Lower leg skin (tissue), 4 donors: ENCODE measurements at places on chromosomes 5 and 9. TPM values are rescaled to one million over a fixed set of nuclear protein-coding genes. Genes with fewer than 3 reads are reported as not detected.
A peak's percentile ranks its signal among the peaks of the same experiment; 100 is the strongest.

GRCh38 chr5:96297290-96297689, 135.8 kb downstream of the PCSK1 start:
- DNase-seq, result no peak

C9 gene
- total RNA-seq, result not detected

DNA sequence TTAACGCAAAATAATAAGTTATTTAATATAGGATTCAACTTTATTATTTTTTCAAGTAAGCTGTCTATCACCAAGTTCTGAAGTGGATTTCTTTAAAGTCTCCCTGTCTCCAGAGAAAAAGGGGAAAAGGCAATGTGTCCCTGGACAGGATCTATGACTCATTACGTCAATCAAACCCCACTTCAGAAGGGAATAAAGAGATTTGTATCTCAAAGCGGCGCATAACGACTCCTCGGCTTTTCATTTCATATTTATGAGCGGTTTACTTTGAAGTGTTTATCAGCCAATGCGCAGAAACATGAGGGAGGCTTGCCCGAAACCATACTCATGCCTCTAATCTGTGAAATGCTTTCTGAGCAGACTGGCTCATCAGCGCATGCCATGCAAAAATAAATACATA, 938.6 kb upstream of the WWC1 start:
- no peak for DNase-seq

PCDH12 gene
- 1.5 TPM for total RNA-seq

LPAR1 gene
- 21.9 TPM for total RNA-seq

GRCh38 chr9:35923927-35924763, 14.9 kb downstream of the SPAAR start:
- DNase-seq, result no peak

DNA sequence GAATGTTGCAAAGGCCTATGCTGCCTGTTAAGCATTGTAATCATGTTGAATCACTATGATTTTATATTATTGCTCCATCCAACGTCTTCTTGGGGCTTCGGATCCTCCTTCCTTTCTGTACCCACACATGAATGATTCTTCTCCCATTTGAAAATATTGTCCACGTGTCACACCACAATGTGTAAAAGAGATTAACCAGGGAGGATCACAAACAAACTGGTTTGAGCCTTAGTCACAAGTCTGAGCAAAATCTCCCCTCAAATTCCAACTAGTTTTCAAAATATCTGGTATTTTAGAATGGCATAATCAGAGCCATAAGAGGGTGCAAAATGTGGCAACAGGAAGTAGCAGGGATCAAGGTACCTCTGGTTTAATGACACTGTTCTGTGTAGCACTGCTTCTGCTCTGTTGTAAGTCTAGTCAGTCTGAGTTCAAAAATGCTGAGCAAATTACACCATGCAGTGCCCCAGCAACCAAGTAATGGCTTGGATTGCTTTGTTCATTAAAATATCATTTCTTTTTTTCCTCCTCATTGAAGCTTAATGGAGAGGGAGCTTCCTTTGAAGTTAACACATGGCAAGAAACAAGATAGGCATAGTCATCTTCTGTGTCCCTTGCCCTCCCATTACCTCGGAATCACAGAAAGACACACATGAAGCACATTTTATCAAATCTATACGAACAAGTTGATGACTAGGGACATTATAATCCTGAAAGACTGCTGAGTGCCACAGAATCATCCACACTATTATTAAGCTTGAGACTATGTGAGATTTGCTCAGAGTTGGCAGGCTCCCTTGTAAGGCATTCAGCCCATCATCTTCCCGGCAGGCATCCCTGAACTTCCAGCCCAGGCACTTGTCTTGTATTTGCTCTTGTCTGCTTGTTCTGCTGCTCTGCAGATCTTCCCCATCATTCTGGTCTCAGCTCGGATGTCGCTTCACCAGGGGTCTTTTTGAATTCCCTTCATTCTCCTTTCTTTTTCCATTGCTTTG, 102.0 kb upstream of the PRLR start:
- DNase-seq, result no peak

DNA sequence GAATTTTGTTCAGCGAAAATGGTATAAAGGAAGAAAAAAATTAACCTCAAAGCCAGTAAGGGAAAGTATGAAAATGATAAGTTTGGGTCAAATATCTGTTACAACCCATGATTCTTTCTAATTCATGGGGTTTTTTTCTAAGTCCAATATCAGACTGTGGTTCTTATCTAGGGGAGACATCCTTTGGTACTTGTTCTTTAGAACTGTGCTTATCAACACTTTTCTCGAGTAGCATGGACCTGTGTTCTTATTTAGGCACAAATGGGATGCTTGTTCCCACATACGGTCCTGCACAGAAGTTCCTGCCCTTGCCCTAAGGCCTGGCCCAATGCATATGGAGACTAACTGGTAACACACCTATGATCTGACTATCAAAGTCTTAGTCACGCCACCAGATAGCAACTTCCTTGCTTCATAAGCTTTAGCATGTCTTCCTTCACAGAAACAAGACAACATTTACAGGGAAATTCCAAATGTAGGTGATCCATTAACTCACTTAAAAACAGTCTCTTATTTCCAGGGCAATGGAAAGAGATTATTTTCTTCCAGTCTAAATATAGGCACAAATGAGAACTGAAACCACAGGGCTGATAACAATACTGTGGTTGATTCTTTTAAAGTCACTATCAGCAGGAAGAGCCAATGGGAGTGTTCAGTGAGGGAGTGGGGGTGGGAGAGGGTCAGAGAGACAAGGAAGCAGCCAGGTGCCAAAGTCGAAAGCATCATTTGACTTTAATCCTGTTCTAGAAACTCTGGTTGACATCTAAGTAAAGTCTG, 268.8 kb upstream of the ANKRD55 start:
- no peak for DNase-seq

FRMD3 gene
- 3.9 TPM for total RNA-seq

DNA sequence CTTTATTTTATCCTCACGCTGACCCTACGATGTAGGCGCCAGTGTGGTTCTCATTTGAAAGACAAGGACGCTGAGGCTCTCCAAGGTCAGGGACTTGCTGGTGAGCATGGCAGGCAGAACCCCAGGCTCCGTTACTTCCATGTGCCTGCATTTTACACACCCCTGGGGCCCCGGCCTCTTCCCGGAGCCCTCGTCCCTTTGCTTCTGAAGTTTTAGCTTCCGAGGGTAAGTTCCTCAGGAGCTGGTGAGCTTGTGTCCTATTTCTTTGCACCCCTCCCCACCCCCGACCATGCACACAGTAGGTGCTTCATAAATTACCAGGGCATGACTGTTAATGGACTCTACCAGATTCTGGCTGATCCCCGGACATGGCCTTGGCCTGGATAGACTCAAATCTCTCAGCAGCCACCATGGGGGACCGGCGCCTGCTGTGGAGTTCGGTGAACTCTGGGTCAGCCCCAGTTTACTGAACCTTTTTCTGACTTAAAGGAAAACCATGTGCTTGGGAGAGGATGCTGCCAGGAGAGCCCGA, 59.3 kb upstream of the RNU6ATAC start:
- peak; percentile 79 for DNase-seq

NR2F1-AS1 gene
- not detected for total RNA-seq

- peak; percentile 82 for DNase-seq
Observed at GRCh38 chr9:131282688-131283422, 6.5 kb upstream of the FAM78A start.

DNA sequence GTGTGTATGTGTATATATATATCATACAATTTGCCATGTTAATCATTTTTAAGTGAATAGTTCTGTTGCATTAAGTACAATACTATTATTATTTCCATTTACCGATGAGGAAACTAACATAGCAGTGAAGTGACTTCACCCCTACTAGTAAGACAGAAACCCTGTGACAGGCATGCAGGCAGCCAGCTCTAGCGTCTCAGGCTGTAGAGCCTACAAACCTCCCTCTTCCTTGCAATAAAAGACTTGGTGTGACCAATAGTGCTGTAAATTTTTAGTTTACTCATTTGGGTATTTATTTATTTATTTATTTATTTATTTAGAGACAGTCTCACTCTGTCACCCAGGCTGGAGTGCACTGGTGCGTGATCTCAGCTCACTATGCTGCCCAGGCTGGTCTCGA, 24.7 kb downstream of the FNBP1 start:
- no peak for DNase-seq

- no peak for DNase-seq
Observed at GRCh38 chr5:180018347-180019060, 53.1 kb downstream of the RNF130 start.

GRCh38 chr5:88674356-88675167, 208.4 kb downstream of the MEF2C start:
- no peak for DNase-seq

GRCh38 chr5:110846398-110847001, 107.7 kb downstream of the SLC25A46 start:
- no peak for DNase-seq

SPATA6L gene
- 2.0 TPM for total RNA-seq
